ENCODE measurements at places on chromosomes 7 and 10.

DNA sequence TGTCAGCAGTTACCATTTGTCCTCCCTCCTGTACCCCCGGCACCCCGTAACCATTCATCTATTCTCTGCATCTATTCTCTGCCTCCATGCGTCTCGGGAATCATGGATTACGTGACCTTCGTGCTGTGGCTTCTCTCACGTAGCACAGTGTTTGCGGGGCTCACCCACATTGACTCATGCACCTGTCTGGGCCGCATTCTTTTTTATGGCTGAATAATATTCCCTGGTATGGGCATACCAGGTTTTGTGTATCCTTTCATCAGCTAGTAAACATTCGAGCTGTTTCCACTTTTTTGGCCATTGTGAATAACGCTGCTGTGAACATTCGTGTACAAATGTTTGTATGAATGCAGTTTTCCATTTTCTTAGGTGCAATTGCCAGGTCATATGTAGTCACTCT is 17.7 kb downstream of the CUX1 start:
- DNase-seq, result no peak

DNA sequence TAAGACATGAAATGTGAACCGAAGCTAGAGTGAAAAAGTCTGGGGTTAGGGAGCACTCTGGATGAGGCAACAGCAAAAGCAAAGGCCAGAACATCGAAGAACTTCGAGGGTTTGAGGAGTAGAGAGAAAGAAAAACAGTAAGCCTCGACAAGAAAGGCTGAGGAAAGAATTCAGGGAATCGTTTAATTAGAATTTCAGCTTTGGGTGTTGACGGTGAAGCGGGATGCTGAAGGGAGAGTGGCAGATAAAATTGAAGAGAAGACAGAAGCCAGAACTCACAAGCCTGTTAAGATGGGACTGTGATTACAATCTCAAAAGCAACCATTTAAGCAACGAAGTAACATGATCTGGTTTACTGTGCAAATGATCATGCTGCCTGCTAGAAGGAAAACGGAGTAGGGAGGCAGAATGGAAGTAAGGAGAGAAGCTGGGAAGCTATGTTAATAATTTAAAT is 2.1 kb downstream of the TRDMT1 start:
- DNase-seq, result no peak

- no peak for DNase-seq
These were observed 30.6 kb downstream of the ANK3 start for GRCh38 chr10:60359066-60359465.

- no peak for DNase-seq
These were observed 57.4 kb downstream of the EEPD1 start for GRCh38 chr7:36210291-36210922.

GRCh38 chr10:78609976-78610375 is 458.8 kb upstream of the ZMIZ1 start:
- no peak for DNase-seq

GRCh38 chr10:124227055-124227975 is 133.9 kb upstream of the CHST15 start:
- DNase-seq, result no peak

GRCh38 chr10:29598851-29599311 is 35.9 kb downstream of the SVIL start:
- DNase-seq, result no peak

- peak; percentile 11 for DNase-seq
These were observed 577 bp downstream of the DNAJB9 start for GRCh38 chr7:108570146-108570755.

- DNase-seq, result no peak
These were observed 22.1 kb downstream of the CPEB3 start for GRCh38 chr10:92268748-92269147.

GRCh38 chr10:112938808-112939482 is 11.1 kb upstream of the TCF7L2 start:
- DNase-seq, result no peak
